ENCODE measurements at places on chromosomes 11 and 22.
A peak's percentile ranks its signal among the peaks of the same experiment; 100 is the strongest.

DNA sequence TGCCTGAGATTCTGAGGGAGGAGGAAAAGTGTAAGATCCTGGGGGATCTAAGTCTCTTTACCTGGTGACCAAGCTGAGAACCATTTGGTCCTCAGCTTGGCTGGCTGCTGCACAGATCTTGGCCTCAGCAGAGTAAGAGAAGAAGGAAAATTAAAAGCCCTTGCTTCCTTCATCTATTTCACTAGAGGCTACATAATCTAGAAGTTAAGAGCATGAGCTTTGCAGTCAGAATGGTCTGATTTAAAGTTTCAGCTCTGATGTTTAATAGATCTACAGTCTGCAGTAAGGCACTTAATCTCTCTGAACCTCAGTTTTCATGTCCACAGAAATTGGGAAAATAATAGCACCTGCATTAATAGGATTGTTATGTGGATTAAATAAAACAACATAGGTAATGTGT, 3.1 kb upstream of the ZBTB16 start:
- DNase-seq: no peak

DNA sequence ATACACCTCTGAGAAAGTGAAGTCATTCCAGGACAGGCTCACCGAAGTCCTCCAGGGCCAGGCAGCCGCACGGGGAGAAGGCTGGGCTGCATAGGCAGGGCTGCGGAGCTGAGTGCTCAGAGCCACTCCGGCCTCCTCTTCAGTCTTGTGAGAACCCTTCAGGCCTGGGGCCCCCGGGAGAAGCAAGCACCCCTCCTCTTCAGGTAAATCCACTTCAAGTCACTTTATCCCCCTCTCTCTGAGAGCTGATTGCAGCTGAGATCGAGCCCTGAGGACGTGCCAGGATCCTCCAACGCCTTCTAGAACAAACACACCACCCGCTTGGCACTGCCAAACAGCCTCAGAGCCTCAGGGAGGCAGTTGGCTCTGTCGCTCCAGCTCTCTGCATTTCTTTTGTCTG, 1526.3 kb downstream of the BRD1 start:
- DNase-seq: no peak

- no peak for DNase-seq
Observed at GRCh38 chr11:25159341-25159740, 662.5 kb downstream of the LUZP2 start.

DNA sequence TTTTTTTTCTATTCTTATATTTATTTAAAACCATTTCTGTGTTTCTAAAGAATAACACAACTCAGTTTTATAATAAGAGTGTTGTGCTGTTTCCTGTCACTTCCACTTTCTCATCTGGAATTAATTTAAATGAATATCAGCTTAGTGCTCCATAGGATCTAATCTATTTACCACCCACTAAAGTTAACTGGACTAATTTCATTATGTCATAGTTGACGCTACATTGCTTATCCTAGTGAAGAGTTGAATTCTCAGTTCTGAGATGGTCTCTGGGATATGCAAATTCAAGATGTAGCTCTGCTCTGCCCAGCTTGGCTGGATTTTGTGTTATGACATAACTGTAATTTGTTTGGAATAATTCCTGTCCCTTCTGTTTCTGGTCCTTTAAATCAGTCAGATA, 380.1 kb downstream of the METTL15 start:
- no peak for DNase-seq

- DNase-seq: no peak
Observed at GRCh38 chr22:50086526-50086925, 1.3 kb upstream of the MLC1 start.

- DNase-seq: no peak
Observed at GRCh38 chr22:36336246-36337182, 51.3 kb downstream of the MYH9 start.

- DNase-seq: peak; percentile 37
Observed at GRCh38 chr22:48053973-48054372, 1291.5 kb downstream of the TBC1D22A start.
